ENCODE measurements at places on chromosomes 6 and 20. TPM values are rescaled to one million over a fixed set of nuclear protein-coding genes. Genes with fewer than 3 reads are reported as not detected.

DNA sequence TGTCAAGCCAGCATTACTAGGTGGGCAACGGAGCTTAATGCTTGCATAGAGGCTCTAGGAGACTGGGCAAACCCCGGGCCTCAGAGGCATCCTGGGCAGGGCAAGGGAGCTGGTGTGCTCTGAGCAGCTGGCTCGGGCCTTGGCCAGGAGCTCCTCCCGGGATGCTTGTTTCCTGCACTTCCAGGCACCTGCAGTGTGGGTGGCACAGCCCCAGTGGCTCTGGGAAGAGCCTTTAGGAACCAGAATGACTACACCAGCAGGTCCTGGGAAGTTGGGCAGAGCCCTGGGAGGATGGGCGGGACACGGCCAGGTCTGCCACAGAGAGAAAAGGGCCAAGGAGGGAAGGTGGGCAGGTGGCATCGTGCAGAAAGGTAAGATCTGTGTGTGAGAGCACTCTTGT is 80.4 kb upstream of the CD93 start:
- H3K36me3 ChIP-seq = no peaks in the 10 kb centered on the region
- no peak overlapping the region for H3K4me3 ChIP-seq
- no peak overlapping the region for H3K27ac ChIP-seq
- H3K4me1 ChIP-seq = peaks cover 25% of the 10 kb centered on the region
- no peaks in the 10 kb centered on the region for H3K27me3 ChIP-seq

DNA sequence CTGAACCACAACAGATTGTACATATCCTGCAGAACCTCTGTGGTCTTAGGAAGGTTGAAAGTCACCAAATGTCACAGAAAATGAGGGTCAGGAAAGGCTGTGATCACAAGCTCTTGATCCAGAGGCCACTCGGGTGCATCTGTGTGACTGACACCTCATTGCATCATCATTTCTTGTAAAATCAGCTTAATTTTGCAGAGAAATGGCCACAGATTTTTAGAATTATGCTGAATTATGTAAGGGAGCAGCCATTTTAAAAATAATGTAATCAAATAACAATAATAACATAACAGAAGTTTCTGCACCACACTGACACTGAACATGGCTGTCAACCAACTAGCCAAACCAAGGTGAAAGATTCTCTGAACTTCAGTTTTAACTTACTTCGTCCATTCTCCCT is 32.5 kb upstream of the PRND start:
- no peaks in the 10 kb centered on the region for H3K27me3 ChIP-seq
- peaks cover 37% of the 10 kb centered on the region for H3K4me1 ChIP-seq
- H3K36me3 ChIP-seq = no peaks in the 10 kb centered on the region
- H3K4me3 ChIP-seq = no peak overlapping the region

VSX1 gene
- not detected for total RNA-seq

MATN4 gene
- total RNA-seq = 0.23 TPM

DNA sequence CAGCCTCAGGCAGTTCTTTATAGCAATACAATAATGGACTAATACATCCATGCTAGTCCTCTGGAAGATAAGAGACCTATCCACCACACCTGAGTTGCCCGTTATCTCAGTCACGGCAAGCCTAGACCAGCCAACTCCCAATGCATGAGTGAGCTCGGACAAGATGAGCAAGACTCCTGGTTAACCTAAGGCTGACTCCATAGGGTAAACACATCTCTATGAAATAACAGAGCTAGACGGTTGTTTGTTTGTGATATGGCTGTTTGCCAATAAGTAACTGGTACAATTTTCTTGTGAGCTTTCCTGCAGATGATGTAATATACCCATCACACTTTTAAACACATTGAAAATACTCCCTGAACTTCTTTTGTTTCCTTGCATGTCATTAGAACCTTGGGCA is 70.6 kb upstream of the PHACTR1 start:
- H3K27ac ChIP-seq = no peak overlapping the region
- H3K36me3 ChIP-seq = no peaks in the 10 kb centered on the region

BTNL2 gene
- total RNA-seq = not detected

PIM1 gene
- total RNA-seq = 42.2 TPM

GRCh38 chr20:10984913-10985312 is 311.1 kb upstream of the JAG1 start:
- no peak overlapping the region for H3K4me3 ChIP-seq
- no peak overlapping the region for H3K27ac ChIP-seq
- no peaks in the 10 kb centered on the region for H3K4me1 ChIP-seq
- DNase-seq = no peak
- no peaks in the 10 kb centered on the region for H3K36me3 ChIP-seq

DNA sequence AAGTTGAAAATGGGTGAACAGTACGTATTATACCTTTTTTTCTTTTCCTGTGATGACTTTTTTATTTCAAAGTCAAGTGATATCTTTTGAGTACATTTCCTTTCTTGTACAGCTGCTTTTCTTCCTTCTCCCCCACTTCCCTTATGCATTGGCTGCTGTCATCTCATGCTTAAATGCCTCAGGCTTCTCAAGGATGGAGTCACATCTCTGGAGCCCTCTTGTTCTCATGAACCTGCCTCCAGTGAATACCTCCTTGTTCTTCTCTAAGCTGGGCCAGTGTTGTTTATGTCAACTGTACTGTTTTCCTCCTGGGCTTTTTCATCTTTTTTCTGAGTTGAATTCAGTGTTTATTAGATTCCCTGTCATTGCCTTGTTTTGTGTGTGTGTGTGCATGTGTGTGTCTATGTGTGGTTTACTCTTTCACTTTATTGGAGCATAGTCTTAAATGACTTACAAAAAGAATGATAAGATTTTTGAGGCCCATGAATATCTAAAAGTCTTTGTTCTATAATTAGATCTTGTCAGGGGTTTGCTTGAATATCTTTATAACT is 23.6 kb downstream of the STXBP5 start:
- H3K27me3 ChIP-seq = no peaks in the 10 kb centered on the region
- H3K4me3 ChIP-seq = no peak overlapping the region
- H3K36me3 ChIP-seq = no peaks in the 10 kb centered on the region
- no peak for DNase-seq

ARMC12 gene
- total RNA-seq = 0.90 TPM
